CD4-positive, alpha-beta T cell treated with Interleukin-17A for 1 hour (primary cell): ENCODE measurements at places on chromosomes 12 and 14.

DNA sequence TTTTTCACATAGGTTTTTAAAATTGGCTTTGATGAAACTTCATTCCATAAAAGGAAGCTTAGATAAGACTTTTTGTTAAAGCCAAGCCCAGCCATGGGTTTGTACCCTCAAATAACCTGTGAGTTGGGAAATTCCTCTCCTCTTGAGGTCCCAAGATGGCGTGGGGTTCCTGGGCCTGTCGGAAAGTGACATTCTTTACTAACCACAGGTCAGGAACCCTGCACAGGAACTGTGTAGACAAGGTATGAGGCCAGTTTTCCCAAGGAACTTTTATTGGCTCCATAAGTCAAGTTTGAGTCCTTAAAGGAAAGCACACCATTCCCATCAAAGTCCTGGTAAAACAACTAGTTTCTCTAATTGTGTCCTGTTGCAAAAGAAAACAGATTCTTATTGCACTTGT lies 65.0 kb upstream of the AMN start:
- DNase-seq, result no peak

DNA sequence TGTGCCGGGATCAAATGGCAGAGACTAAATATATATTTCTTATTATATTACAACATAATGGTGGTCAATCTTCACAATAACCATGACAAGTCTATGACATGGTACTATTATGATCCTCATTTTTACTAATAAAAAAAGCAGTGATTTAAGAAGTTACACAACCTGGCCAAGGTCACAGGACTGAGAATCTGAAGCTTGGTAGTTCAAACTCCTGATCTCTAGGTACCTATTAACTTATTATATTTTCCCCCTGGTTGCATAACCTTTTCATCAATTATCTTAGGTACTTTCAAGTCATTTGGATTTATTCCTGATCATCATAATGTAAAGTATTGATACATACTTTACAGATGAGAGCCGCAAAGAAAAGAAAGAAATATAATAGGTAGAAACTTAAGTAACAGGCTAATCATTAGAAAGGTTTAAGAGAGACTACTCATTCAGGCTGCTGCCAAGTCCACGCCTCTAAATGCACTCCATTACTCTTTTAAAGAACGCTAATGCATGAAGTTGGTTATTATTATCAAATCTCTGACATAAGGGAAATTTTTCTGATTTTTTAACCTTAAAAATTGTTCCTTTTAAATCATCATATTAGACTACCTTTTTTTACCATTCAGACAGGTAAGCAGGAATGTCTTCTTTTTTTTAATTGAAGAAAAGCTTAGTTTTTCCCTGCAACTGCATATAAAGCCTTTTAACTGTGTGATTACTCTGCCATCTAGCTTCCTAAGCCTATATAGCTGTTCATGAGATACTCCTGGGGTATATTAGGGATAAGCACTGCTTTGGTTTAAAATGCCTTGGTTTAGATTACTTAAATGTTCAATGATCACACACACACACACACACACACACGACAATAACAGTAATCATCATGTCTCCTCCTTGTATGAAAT lies 35.6 kb downstream of the RPS29 start:
- no peak for DNase-seq

DNA sequence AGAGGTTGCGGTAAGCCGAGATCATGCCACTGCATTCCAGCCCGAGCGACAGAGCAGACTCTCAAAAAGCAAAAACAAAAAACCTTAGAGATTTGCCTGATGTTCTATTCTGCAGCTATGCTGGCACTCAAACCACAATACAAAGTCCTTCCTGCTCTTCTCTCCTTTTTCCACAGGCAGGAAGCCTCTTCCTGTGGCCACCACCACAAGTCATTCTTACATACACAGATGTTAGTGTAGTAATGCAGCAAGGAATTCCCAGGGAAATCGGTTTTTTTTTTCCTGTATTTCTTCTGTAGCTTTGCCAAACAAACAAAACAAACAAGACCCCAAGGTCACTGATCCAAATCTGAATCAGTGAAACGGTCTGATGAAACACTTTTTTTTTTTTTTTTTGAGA lies 104.3 kb downstream of the FIGNL2 start:
- no peak for DNase-seq

DNA sequence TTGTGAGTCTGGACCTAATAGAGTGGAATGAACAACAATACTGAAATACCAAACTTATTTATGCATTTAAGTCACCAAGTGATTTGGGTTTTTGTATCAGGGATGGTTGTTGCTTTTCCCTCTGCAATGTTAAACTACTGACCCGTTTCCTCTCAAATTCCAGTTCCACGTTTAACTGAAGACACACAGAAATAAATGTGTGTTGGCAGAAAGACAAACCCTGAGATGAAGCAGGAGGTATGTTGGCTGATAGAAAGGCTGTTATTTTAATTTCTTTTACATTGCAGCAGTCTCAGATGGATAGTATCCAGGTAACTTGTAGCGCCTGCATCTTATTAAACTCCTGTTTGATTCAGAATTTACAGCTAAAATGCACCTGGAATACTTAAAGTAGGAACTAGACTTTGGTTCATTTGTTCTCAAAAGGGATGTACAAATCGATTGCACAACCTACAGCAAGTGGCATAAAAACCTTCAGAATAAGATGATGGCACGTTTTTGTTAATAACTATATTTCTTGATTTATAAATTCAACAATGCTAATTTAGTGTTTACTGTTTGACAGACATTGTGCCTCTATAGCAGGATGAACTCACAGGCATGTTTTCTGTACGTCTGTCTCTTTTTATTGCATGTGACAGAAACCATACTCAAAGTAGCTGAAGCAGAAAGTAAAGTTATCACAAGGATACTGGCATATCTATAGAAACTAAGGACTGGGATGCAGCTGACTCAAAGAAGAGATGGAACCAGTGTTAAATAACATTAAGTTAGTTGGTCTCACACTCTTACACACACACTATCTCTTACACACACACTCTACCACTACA lies 405.7 kb downstream of the ZFP36L1 start:
- DNase-seq, result no peak
